ENCODE measurements at places on chromosomes 7 and 10.

DNA sequence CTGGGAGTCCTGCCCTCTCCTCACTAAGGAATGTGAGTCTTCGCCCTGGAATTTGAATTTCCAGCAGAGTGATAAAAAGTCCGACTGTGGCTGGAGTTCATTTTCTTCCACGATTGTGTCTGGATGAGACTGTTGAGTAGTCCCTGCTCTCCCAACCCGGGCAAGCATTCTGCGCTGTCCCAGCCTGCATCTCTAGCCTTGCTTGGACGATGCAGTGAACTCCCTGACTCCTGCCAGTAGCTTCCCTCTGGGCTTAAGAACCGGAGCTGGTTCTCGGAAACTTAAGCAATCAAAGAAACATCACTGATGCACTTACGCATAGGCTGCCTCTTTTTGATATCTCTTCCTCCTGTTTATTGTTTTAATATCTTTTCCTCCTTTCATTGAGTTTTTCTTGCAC, 116.0 kb upstream of the FZD8 start:
- DNase-seq: no peak

GRCh38 chr7:80635533-80635932, 2.9 kb upstream of the CD36 start:
- no peak for DNase-seq

DNA sequence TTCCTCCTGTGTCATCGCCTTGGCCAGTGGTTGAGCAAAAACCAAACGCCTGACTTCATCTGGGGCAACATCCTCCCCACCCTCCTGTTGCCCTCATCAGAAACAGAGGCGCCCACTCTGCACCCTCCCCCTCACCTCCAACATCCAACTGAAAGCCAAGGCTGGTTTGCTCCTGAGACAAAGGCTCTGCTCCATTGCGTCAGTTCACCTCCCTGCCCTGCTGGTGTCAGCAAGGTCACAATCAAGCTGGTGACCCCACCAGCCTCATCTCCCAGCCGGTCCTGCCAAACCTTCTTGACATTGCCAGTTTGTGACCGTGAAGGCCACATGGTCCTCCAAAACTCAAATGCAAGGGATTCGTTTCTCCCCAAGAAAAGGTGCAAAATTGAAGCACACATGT, 131.7 kb upstream of the ADAM12 start:
- DNase-seq: no peak

- no peak for DNase-seq
These were observed 107.3 kb upstream of the KDM7A start for GRCh38 chr7:140284062-140284461.

DNA sequence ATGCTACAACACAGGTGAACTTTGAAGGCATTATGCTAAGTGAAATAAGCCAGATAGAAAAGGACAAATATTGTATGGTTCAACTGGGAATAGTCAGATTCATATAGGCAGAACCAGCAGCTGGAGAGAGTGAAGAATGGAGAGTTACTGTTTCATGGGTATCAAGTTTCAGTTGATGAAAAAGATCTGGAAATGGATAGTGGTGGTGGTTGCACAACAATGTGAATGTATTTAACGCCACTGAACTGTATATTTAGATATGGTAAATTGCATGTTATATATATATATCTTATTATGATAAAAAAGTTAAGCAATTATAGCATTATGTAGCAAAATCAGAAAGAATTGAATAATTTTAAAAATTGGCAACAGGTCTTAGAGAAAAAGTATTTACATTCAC, 3.9 kb downstream of the LMBR1 start:
- no peak for DNase-seq

- DNase-seq: no peak
These were observed 1123.5 kb upstream of the LRRN3 start for GRCh38 chr7:109967406-109967805.

DNA sequence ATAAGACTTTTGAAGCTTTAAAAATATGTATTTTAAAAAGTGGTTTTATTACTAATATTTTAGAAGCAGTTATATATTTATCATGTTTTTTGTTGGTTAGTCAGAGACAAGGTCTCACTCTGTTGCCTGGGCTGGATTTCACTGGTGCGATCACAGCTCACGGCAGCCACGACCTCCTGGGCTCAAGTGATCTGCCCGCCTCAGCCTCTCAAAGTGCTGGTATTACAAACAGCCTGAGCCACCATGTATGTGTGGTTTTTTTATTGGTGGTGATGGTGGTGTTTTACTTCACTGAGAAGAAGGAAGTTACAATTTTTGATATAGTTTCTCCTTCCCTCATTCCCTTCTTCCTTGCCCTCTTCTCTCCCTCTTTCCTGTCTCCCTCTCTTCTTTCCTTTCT, 13.4 kb downstream of the NHLRC2 start:
- DNase-seq: no peak

GRCh38 chr7:15972862-15973275, 286.4 kb upstream of the MEOX2 start:
- no peak for DNase-seq

- DNase-seq: no peak
These were observed 535.0 kb upstream of the NRP1 start for GRCh38 chr10:33869481-33869880.
